ENCODE measurements at places on chromosomes 5 and 9.

GRCh38 chr5:55308254-55308836 lies 556 bp downstream of the MTREX start:
- DNase-seq, result no peak

DNA sequence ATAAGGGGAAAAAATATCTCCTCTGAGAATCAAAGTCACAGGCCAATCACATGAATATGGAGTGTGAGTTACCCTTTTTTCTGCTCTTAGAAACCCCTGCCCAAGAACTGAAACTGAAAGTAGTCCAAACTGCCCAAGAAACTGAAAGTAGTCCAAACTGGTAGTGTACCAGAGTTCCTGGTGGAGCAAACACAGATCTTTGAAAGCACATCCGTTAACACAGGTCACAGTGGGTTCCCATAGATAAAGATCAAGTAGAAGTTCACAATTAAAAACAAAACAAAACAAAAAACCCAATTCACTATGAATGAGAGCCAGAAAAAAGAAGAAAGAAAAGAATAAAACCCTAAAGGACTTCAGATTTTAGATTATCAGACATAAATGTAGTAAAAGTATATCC lies 332.4 kb upstream of the EFNA5 start:
- DNase-seq, result peak; percentile 31

DNA sequence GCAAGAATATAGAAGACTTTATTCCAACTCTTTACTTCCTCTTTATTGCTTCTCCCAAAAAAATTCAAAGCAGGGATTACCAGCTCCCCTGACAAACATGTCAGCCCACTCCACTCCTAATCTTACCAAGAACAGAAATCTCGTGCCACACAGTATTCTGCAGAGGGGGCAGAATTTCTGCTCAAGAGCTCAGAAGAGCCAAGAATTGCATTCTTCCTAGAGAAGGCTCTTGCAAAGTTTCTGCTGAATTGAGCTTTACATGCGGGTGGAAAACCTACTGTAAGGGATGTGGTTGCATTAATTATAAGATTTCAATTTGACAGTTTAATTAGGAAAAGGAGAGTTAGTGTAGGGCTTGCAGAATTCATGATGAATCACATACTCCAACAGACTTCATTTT lies 428.5 kb downstream of the CETN3 start:
- DNase-seq, result no peak

- no peak for DNase-seq
Observed at GRCh38 chr5:76000582-76000981, 82.6 kb upstream of the SV2C start.

DNA sequence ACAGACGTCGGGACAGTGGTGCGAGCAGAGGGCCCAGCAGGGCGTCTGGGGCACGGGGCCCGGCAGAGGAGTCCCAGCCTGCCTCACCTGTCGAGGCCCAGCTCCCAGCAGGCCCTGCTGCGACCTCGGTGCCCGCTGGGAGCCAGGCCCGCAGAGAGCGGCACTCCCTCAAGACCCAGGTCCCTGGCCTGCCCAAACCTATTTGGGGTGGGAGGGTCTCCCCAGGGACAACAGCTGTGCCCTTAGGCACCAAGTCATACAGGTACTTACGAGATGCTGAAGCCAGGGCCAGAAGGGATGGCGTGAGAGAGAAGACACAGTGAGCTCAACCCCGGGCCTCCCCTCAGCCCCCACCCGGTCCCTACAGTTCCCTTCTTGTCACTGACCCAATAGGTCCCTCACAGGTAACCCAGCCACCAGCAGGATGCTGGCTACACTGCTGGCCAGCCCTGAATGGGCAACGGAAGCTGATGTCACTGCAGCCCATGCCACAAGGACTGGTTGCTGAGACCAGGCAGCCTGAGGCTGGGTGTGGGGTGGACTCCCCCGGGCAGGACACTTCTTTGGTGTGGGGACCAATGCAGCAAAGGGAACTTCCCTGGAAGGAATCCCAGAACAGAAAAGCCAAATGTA lies 3.7 kb downstream of the NSMF start:
- no peak for DNase-seq

GRCh38 chr9:125617087-125617486 lies 89.9 kb downstream of the MAPKAP1 start:
- no peak for DNase-seq

DNA sequence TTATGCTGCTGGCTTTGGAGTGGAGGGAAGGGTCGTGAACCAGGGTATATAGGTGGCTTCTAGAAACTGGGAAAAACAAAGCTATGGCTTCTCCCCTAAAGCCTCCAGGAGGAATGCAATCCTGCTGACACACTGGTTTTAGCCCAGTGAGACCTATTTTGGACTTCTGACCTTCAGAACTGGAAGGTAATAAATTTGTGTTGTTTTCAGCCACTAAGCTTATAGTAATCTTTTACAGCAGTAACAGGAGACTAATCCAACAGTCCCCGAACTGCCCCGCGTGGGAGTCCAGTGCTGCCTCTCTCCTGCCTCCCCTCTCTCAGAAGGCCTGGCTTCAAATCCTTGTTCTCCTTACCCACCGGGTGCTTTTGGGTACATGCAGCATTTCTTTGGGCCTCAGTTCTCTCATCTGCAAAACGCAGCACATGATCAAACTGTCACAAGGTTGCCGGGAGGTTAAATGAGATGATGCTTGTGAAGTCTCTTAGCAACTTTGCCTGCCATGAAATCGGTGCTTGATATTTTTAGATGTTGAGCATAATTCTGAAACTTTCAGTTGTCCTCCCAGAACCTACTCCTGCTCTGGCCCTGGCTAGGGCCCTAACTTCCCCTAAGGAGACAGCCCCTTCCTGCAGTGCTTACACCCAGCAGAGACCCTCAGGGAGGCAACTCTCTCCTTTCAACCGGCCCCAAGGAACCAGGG lies 127.3 kb upstream of the BOD1 start:
- no peak for DNase-seq

DNA sequence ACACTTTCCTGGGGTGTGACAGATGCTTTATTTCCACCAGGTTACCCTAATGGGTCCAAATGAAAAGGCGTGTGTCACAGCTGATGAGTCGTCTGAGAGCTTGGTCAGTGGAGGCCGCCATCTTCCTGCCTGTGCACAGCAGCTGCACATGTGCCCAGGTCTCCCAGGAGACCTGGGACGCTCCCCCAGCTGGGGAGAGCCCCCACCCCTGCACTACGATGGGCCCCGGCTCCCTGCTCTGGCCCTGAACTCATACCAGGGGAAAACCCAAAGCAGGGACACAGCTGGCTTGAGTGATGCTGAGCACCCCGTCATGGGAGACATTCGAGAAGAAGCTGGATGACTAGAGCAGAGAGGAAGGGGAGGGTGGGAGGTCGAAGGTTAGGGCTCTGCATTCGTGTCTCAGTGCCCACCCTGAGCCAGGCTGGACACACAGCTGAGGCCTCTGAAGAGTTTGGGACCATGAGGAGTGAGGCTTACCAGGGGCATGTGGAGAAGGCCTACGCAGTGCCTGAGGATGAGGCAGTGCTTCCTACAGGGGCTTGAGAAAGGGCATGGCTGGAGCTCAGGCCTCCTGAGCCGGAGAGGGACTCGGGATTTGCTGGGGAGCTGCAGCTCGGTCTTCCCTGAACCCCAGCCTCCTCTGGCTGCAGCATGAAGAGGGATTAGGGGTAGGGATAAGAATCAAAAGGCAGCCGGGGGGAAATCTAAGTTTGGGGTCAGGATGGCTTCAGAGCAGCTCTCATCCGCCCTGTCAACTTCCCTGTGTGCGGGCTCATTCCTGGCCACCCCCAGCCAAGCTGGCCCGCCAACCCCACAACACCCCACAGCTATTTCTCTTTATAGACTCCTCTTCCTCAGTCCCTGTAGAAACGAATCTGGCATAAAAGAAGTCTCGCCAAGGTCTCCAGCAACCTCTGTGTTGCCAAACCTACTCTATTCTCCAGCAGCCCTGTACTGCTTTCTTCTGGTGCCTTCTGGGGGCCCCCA lies 42.2 kb upstream of the RNU6ATAC start:
- DNase-seq, result no peak

DNA sequence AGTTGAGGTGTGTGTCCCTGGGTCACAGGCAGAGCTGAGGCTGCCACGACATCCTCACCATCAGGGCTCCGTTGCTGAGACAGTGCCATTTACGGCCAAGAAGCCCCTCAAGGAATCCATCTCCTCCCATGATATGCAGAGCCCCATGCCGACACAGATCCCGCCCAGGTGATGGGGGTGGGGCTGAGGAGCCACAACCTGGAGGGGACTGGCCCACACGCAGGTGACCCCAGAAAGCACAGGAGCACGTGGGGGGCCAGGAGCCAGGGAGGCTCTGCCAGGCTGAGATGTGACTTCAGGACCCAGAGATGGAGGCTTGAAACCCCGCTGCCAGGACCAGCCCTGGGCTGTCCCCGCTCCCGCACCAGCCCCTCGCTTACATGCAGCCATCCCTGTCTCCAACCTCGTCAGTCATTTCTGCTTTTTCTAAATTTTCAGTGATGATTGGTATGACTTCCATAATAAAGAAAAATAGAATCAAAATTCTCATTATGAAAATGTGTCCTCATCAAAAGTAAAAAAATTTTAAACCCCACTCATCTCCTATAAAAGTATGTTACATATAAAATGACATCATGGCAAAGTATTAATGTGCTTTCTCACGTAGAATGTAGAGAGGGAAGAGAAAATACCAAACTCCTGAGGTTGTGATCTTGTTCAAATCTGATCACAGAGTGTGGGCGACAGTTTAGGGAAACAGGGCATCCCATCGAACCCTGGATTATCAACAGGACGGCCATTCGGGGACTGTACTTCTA lies 98.0 kb upstream of the SARDH start:
- DNase-seq, result no peak

GRCh38 chr5:93599001-93599379 lies 16.0 kb downstream of the NR2F1 start:
- DNase-seq, result no peak

DNA sequence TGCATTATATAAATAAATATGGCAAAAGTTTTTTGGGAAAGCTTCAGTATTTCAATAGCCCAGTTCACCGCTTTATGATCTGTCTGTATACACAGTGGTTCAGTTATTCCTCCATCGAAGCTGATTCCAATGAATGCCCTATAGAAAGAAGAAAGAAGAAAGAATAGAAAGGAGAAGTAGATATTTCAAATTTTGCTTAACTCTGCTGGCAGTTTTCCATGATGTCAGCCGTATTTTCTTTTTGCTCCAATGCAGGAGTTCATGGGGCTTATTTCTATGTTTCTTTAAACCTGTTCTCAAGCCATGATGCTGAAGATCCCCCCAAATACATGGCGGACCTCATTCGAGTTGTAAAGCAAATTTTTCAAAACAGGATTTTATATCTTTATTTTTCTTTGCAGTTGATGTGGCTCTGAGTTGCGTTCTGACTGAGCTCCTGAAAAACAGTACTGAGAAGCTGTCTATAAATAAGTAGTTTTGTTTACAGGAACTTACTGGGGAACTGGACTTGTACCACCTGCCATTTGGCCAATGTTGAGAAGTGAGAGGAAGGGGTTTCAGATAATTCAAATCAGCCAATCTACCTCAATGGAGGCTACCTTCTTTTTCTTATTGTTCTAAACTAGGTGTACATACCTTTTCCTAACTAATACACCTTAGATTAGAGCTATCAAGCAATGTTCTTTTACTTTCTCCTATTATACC lies 418.5 kb upstream of the MEF2C start:
- no peak for DNase-seq

DNA sequence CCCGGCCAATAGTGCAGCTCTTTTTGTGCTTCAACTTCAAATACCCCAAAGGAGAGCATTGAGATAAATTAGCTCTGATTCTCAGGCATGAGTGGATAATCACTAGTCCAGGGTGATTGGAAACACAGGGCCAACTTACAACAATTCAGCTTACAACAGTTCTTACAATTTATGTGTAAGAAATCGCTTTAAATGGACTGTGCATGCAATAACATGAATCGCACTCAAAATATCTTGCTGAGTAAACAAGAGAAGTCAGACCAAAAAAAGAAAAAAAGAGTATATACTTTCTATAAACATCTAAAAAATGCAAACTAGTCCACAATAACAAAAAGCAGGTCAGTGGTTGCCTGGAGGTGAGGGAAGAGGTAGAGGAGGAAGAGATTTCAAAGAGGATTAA lies 150.6 kb upstream of the EDIL3 start:
- DNase-seq, result no peak

DNA sequence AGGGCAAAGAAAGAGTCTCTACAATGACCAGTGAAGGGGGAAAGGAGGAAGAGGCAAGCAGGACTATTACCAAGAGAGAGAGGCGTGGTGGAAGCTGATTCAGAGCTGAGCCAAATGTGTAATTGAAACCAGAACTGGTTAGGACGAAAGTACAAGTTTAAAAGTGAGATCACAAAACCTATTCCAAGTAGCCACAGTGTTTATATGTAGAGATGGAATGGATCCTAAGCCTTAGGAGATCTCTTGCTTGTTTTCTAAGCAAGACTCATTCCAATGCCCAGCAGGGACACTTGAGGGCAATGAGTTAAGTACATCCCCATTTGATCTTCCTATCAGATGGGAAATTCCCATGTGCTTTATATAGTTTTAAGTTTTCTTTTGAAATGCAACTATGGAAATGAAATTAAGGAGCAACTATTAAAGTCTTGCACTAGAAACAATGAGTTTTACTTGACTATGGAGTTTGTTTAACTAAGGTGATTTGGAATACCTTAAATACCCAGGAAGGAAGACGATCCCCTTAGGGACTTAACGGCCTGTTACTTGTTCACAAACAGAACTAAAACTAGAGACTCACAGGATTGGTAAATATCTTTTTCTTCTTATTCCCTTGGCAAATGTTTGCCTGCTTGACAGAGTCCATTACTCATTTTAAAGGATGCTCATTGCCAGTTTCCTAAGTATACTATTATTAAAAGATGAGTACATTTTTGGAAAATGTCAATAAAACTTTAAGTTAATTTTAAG lies 51.1 kb upstream of the SNX2 start:
- DNase-seq, result no peak

GRCh38 chr9:133875131-133875530 lies 117.0 kb downstream of the VAV2 start:
- DNase-seq, result no peak
